ENCODE measurements at places on chromosomes 1 and 21. TPM values are rescaled to one million over a fixed set of nuclear protein-coding genes. Genes with fewer than 3 reads are reported as not detected.

DNA sequence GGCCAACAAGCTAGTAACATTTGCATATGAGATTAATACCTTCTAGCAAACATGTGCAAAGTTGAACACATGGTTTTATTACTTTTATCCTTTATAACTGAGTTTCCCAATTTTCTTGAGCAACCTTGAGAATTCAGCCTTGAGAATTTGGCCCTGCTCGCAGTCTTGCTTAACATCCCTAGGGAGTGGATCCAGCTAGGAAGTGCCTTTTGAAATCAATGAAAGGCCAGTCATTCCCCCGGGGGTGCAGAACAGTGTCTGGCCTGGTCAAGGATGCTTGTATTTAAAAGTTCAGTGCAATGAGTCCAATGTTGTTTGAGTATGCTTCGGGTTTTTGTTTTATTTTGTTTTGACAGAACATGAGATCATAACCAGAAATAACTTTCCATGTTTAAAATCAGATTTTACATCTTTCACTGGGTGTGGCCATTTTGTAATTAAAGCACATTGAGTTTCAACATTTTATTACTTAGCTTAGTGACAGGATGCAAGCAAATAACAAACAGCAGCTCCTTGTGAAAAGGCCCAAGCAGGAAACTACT lies 16.7 kb downstream of the PALMD start:
- DNase-seq, result no peak

DNA sequence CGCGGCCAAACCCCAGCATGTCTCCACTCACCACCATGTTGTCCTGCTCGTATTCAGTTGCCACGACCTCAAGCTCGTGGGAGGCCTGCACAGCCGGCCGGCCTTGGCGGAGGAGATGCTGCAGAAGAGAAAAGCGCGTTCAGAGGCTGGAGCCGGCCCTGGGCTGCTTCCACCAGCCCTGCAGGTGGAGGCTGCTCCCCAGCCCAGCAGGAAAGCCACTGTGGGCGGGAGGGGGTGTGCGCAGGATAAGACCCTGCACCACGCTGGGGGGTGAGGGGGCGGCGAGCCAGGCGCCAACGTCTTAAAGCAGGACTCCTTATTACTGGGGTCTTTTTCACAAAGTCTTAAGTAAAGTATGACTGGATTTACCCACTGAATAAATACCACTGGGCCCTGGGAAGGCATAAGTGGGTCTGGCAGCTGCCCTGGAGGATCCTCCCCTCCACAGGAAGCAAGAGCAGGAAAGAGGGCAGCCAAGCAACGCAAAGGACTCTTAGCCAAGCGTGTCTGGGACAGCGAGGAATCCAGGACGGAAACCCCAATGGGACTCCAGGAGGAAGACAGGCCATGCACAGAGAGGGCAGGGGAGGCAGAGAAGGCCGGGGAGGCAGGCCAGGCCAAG lies 104.8 kb downstream of the NPHP4 start:
- DNase-seq, result no peak

Gene S100A5
- 2.7 TPM for total RNA-seq

- no peak for DNase-seq
These were observed 12.7 kb downstream of the TRPM2 start for GRCh38 chr21:44365967-44366585.

DNA sequence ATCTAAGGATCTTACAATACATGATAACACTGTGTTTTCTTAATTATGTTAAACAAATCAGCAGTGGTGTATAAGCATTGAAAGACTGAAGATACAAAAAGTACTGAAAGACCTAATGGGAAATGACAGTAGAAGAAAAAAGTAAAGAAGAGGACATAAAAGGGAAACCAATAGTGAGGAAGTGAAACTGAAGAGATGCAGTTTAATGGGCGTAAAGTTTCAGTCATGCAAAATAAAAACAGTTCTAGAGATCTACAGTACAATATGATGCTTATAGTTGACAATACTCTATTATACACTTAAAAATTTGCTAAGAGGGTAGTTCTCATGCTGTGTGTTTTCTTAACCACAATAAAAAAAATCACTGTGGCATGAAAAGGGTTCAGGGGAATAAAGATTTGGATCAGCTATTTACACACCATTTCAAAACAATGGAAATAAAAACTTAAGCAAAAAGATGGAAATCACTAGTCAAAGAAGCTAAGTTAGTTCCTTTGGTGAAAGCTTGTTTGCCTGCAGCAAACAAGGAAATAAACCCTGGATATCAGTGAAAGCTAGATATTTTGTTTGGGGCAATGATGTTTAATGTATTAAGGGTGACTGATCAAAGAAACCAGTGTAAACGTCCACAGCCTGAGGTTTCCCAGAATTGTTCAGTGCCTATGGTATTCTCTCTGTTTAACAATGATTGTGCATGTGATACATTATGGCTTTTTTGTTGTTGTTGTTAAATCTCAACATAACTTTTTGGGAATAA lies 1160.8 kb upstream of the ADGRL2 start:
- DNase-seq, result no peak

GRCh38 chr1:194469282-194469681 lies 1282.9 kb upstream of the B3GALT2 start:
- no peak for DNase-seq

GRCh38 chr1:153206631-153207030 lies 3.4 kb downstream of the LELP1 start:
- DNase-seq, result no peak

- no peak for DNase-seq
These were observed 158.9 kb downstream of the PCBP3 start for GRCh38 chr21:45802425-45802824.

- no peak for DNase-seq
These were observed 40.3 kb upstream of the TLR5 start for GRCh38 chr1:223183268-223183862.

DNA sequence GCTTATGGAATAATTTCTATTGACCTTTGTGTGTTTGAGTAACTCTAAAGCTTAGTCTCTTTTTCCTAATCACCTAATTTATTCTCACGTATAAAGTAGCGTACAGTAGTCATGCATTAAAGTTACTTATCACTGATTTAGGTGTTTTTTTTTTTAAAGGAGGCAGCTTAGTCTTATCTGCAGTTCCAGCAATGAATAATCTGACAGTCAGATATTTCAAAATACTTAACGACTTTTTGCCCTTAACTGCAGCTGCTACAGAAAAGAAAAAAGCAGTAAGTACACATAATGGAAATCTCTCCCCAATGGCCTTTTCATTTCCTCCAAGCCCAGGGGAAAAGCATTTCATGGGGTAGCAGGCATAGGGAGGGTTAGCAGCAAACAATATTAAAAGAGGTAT lies 54.6 kb downstream of the SLC35F3 start:
- no peak for DNase-seq

DNA sequence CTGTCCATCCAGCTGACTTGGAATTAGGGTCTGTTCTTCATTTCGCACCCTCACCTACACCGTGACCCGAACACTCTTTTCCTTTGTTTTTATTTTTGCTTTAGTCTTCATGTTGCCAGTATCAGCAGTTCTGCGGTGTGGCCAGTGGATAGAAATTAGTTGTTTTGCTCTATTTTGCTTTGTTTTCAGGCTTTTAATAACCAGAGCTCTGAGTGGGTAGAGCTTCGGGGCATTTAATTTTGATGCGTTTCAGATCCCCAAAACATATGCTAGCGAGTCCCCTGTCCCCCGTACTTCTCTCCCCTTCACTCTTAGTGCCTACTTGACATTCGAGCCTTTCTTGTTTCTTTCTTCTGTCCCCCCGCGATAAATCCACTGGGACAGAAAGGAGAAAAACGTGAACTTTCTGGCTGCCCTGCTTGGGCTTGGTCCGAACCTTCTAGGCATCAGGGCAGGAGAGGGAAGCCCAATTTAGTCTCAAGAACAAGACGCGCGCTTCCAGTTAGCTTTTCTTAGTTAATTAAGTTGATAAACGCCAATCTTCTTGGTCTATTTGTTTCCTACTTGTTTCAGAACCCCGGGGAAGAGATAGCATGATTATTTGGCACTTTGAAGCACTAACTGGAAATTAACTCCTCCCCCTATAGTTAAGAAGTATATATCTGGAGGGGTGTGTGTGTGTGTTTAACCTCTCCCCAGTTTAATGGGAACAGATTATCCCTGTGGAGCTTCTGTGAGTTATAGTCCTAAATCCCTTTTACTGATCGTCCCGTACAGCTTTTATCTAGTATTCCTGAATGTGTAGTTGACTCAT lies 839 bp downstream of the SWT1 start:
- no peak for DNase-seq

Gene NPHS2
- total RNA-seq, result not detected

DNA sequence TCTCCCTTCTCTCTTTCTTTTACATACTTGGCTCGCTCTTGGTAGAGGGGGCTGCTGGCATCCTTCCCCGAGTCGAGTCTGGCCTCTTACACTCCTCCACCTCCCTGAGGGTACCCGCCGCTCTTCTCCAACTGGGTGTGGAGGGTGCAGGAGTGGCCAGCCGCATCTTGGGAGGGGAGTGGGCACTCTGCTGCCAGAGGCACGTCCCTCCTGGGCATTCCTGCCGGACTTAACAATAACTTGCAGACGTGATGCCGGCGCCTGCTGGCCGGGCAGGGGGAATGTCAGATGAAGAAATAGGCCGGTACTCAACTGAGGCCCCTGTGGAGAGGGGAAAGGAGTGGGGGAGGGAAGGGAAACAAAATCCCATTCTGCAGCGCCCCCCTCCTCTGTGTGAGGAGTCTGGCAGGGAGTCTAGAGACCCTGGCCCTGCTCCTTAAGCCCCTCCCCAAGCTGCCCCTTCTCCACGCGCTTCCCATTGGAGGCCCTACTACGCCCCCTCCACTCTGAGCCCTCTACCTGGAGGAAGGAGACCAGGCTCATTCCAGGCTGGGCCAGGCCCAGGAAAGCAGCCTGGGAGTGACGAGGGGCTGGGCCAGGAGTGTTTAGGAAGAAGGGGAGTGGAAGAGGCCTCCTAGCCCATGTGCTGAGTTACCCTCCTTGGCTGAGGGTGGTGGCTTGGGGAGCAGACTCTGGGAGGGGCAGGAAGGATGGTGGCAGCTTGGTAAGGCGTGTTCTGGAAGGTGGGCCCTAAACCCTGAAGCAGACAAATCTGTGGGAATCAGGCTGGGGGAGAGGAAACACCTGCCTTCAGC lies 1.8 kb downstream of the ATP2B4 start:
- DNase-seq, result no peak

DNA sequence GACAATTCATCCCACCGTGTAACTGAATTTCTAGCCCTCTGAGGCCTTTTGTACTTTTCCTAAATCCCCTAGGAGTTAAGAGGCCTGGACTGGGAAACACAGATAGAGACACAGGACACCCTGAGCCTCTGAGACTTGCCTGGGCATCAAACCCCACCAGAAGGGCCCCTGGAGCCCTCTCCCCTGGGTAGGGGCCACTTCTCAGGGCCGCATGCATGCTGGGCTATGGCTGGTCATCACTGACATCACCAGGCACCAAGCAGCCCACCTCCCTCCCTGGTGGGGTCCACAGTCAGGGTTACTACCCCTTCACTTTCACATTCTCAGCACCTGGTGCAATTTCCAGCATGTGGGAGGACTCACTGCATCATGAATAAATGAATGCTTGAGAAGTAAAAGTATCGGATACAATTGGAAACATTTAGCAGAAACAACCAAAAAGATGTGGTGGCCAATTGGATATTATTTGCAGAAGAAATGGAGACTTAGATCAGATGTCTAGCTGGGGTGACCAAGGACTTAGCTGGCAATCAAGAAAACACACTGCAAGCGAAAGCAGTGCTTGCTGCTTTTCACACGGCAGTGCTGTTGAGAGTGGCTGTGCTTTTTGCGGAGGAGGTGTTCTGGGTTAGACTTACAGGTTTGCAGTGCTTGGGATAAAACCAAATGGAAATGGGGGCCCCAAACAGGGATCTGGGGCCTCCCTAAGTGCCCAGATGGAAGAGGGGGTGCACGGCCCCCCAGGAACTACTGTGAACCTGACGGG lies 950 bp upstream of the KRTAP10-7 start:
- DNase-seq, result no peak

DNA sequence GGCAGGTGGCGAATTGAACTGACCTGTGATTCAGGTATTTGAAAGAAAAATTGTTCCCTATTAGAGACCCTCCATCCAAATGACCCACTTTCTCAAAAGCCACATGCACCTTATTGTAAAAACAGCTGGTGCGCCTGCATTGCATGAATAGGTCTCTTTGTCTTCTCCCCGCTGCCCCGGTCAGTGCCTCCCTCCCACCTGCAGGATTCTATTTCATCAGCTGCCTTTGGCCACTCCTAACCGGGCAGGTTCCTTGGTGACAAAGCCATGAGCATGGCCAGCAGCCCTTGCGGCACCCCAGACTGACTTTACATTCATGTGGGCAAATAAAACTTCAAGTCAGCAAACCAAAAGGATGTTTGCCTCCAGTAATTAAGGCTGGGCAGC lies 6.4 kb downstream of the TMPRSS3 start:
- no peak for DNase-seq

GRCh38 chr1:186806477-186806876 lies 22.3 kb upstream of the PLA2G4A start:
- DNase-seq, result no peak

DNA sequence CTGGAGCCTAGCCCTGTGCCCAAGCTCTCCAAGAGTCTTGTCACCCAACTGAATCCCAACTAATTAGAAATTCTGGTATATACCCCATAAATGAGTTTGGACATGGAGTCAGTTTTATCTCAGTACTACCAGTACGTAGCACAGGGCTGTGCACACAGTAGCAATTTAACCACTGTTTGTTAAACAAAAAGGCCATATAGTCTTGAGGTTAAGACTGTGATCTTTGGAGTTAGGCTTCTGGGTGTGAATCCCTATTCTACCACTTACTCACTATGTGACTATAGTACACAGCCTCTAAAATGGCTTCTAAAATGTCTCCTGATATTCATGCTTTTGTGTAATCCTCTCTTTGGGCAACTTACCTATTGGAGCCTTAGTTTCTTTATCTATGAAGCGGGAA lies 48.2 kb downstream of the RAB3B start:
- DNase-seq, result no peak

GRCh38 chr1:22836850-22837249 lies 126.2 kb downstream of the EPHB2 start:
- DNase-seq, result no peak

- DNase-seq, result no peak
These were observed 157.7 kb downstream of the PIK3R3 start for GRCh38 chr1:45974541-45975269.

Gene INSRR
- not detected for total RNA-seq

DNA sequence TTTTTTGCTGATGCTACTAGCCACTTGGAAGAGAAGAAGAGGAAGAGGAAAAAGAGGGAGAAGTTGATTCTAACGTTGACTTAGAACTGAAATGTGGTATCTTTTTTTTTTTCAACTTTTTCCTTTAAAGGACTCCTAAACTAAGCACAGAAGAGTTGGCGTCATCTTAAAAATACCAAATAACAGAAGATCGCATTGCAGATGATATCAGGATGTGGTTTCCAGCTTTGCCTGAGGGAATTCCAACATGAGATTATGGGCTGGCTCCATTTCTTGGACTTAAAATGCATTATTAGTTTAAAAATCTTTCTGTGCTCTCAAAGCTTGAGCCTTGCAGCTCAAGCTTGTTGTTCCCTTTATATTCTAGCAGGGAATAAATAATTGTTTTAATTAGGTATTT lies 29.8 kb downstream of the WDR3 start:
- no peak for DNase-seq
